ENCODE measurements at places on chromosomes 2 and 18. TPM values are rescaled to one million over a fixed set of nuclear protein-coding genes. Genes with fewer than 3 reads are reported as not detected.

Gene CFLAR
- polyA plus RNA-seq = 90.6 TPM

Gene GAL3ST2
- polyA plus RNA-seq = 0.31 TPM

Gene CCDC141
- 0.70 TPM for polyA plus RNA-seq

Gene LHCGR
- polyA plus RNA-seq = 0.03 TPM

Gene OSR1
- polyA plus RNA-seq = 17.7 TPM

Gene AQP12A
- 5.0 TPM for polyA plus RNA-seq

Gene FBXO41
- polyA plus RNA-seq = 2.4 TPM

Gene SERPINB10
- polyA plus RNA-seq = not detected

Gene LTBP1
- polyA plus RNA-seq = 22.9 TPM

Gene FBXO48
- polyA plus RNA-seq = 2.5 TPM

Gene DLX1
- polyA plus RNA-seq = 3.4 TPM

Gene TPO
- 0.30 TPM for polyA plus RNA-seq

Gene DOK6
- polyA plus RNA-seq = 3.7 TPM

Gene ATF2
- polyA plus RNA-seq = 34.2 TPM

Gene RAMP1
- 76.1 TPM for polyA plus RNA-seq

Gene ACKR3
- polyA plus RNA-seq = 92.9 TPM

Gene FER1L5
- polyA plus RNA-seq = 1.2 TPM
